ENCODE measurements at places on chromosomes 1 and 21.

DNA sequence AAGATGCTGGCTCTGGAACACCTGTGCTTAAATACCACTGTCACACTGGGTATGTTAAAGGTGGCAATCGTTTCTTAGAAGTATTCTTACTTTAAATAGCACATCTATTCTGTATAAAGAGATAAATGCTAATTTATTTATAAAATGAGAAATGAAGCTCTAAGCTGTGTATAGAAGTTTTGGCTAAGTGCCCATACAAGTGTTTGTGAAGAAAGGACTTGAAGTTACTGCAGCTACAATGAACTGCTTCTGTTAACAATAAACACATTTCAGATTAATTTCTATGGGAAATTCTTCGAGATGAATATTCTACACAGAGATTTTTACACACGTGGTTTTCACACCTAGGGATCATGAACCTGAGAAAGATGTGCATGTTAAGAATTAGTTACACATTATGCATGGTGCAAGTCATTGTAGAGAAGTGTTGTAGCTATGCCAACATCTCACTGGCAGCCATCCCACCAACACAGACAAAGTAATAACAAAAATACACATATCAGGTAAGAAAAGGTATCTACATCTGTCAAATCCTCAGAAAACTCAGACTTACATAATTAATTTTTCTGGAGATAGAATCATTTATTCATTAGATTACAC, 16.2 kb downstream of the COL24A1 start:
- no peak for DNase-seq

DNA sequence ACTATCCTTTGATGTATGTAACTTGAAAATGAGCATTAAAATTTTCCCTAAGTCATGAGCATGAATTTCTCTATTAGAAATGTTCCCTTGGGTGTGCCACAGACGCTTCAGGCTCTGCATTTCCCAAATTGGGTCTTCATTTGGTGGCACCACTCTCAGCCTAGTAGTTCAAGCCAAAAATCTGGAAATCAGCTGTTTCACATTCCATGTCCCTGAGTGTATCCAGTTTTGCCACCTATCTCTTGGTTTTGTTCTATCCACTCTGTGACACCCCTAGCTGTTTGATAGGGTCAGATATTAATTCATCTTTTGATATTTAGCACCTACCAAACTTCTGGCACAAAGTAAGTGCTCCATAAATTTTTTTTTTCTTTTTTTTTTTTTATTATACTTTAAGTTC, 89.5 kb upstream of the DPH5 start:
- DNase-seq = no peak

DNA sequence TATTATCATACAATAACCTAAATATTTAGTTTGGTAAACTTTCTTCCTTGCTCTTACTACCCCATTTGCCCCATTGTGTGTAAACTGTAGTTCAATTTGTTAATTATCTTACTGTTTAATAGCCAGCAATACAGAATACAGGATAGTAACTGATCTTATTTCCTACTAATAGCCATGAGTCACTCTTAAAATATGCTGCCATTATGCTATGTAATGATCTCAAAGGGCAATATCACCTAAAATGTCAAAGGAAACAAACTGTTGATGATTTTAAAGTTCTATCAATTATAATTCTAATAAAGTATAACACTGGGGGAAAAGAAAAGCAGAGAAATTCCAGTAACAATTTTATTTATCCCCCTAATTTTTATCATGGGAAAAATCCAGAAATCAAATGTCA, 4.3 kb downstream of the SLC30A1 start:
- no peak for DNase-seq

DNA sequence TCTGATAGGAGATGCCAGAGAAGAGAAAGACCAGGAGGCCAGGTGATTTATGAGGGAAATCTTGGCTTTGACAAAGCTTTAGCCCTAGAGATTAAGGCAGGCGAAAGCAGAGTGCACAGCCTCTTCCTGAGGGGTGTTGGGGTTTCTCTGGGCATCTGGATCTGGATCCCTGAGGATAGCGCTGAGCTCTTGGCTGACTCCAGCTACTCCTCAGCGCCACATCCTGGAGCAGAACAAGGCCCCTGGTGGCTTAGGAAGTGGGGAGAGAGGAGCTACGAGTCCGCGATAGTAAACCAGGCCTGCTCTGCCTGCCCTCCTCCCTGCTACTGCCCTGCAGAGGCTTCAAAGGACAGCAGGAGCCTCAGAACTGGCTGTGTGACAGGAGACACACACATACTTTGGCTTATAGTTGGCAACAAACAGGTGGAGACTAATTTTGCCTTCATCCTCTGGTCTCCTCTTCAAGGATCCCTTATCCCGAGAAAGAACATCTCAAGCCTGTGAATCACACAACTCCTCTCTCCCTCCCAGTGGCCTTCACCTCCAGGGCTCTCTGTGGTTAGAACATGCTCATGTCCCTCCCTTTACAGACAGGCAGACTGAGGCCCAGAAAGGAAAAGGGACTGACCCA, 66.9 kb downstream of the TRABD2B start:
- no peak for DNase-seq

DNA sequence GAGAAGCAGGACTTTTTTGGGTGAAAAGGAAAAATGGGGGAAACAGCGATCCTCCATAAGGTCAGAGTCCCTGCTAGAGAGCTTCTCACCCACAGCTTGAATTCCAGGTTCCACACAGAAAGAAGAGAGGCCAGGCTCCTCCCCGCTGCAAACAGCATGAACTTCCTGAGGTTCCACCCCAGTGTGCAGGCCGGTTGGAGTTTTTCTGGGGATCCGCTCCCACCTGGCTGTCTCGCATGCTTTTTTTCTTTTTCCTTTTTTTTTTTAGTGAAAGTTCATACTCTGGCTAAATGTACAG, 595.1 kb upstream of the ZP4 start:
- no peak for DNase-seq

Data from gastrocnemius medialis (tissue), 4 donors.